M059J (cell line): ENCODE measurements at places on chromosomes 4 and X. TPM values are rescaled to one million over a fixed set of nuclear protein-coding genes. Genes with fewer than 3 reads are reported as not detected.

Gene GDPD2
- 0.10 TPM in 1 of 2 replicates, not detected in the other for total RNA-seq

Gene PPA2
- 145 and 159 TPM in 2 replicates for total RNA-seq

- no peak for DNase-seq
Measured at GRCh38 chr4:159778298-159778697, 675.4 kb downstream of the RAPGEF2 start.

- DNase-seq = peak; percentile 26
Measured at GRCh38 chrX:48590203-48591103, 6.8 kb upstream of the WDR13 start.

GRCh38 chr4:78218260-78218659, 161.1 kb downstream of the FRAS1 start:
- no peak for DNase-seq

Gene RTL5
- 0.12 and 0.39 TPM in 2 replicates for total RNA-seq

- DNase-seq = no peak
Measured at GRCh38 chr4:31422006-31422405, 701.8 kb downstream of the PCDH7 start.

Gene RAB40A
- 0.07 TPM in 1 of 2 replicates, not detected in the other for total RNA-seq

DNA sequence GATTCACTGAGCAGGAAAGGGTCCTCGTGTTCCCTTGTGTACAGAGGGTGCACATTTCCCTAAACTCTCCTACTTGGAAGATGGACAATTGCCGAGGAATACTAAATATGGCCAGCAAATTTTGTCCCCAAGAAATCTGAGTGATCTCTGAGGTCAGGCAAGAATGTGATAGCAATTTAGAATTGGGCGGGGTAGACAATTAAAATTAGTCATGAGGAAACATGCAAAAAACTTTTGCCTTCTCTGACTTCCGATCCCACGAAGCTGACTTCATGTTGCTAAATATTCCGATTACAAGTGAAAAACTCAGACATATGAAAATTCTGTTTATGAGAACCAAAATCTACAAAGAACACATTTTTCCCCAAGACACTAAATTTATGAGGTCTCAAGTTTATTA, 453.9 kb upstream of the ZFP42 start:
- peak; percentile 65 for DNase-seq

DNA sequence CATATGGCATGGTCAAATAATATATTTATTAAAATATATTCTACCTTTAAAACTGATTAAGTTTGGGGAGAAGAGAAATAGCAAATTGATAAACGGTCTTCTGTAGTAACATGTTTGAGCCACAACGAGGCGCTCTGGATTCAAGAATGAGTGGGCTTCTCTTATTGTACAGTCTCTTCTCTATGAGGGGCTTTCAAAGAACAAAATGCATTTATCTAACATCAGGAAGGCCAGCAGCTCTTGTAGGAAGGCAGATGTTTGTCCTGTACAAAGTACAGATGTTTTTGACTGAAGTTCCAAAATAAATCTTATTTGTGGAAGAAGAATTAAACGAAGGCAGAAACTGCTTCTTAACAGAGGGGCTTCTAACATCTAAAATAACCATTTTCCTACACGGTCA, 153.6 kb downstream of the RASL11B start:
- DNase-seq = no peak

Gene CT45A10
- not detected in 2 replicates for total RNA-seq

- DNase-seq = no peak
Measured at GRCh38 chrX:13716905-13717304, 17.5 kb downstream of the TRAPPC2 start.

Gene CT47C1
- total RNA-seq = 0.39 TPM in 1 of 2 replicates, not detected in the other

DNA sequence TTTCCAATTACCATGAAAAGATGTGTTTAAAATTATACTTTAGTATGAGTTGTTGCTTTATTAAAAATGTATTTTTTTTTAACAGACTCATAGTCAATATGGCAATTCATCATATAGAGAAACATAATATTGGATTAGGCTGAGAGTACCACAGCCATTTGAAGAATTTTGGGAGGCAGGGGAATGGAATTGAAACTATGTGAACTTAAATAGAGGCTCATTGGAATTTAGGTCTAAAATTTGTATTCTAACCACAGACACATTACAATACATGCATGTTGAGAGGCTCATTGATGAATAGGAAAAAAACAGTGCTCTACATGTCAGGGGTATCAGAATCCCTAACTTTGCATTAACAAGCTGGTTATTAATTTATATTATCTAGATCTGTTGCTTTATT, 269.6 kb downstream of the DKK2 start:
- no peak for DNase-seq

- DNase-seq = no peak
Measured at GRCh38 chrX:1330605-1331004, 6.0 kb upstream of the IL3RA start.

Gene SOD3
- 14.6 and 22.7 TPM in 2 replicates for total RNA-seq

GRCh38 chr4:65021737-65022136, 612.5 kb upstream of the TECRL start:
- DNase-seq = peak; percentile 10

DNA sequence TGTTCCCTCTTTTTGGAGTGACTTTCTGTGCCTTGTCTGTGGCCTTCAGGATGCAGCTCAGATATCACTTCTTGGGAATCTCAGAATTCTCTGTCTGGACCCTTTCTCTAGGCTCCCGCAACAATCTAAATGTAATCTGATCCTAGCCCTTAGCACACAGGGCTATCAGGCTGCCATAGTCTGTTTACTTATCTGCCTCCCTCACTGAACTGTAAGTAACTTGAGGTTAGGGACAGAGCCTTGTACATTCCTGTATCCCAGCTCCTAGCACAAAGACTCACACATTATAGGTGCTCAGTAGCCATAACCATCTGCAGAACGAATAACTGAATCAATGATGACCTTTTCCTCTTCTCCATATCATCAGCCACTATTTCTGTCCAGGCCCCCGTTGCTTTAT, 69.5 kb downstream of the RTL9 start:
- peak; percentile 71 for DNase-seq

DNA sequence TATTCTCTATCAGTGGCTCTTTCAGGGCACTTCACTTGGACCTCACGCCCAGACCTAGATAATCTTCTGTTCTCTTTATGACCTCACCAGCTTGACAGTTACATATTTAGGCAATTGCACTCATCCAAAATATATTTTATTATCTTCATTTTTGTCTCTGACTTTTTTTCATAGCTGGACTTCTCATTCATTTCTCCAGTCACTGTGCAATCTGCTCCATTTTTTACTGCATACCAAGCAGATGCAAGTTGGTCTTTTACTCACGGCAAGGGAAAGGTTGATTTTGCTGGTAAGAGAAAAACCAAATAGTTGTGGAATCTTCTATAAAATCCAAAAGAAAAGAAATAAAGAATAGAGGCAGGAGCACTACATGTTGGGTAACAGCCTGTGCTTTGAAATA, 31.7 kb downstream of the MAD2L1 start:
- no peak for DNase-seq

GRCh38 chr4:28822163-28822562, 1898.0 kb upstream of the PCDH7 start:
- DNase-seq = peak; percentile 3

Gene S100G
- total RNA-seq = not detected in 2 replicates

DNA sequence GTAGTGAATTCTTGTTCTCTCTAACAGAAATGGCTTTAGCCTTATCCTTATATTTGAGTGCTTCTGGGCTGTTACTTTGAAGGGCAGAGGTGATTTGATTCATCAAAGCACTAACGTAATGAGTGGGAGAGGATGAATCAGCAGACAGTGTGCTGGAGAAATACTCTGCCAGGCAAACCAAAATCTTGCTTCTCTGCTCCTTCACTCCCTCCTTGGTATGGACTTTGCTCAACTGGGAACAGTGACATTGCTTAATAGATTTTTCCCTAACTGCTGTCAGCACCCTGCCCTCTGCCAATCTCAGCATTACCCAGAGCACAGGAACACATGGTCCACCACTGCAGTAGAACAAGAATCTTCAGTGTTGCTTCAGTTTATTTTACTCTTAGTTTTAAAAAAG, 56.0 kb downstream of the PDLIM5 start:
- DNase-seq = peak; percentile 86

- DNase-seq = no peak
Measured at GRCh38 chrX:151239751-151240150, 63.4 kb downstream of the GPR50 start.

DNA sequence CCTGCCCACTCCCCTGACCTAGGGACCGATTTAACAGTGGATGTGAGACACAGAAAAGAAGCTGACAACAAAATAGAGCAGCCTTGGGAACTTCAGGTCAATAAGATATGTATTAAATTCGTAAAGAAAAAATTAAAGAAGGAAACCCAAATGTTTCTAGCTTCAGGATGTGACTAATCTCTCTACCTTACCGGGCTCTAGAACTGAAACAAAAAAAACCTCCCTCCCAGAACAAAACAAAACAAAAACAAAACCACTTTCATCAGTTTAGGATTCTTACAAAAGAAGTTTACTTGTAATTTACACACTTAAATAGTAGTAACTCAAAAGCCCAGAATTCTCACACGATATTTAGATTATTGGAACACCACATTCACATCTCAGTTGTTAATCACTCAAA, 185.8 kb upstream of the RPS6KA3 start:
- peak; percentile 31 for DNase-seq
